ENCODE measurements at places on chromosomes 11 and 22.

DNA sequence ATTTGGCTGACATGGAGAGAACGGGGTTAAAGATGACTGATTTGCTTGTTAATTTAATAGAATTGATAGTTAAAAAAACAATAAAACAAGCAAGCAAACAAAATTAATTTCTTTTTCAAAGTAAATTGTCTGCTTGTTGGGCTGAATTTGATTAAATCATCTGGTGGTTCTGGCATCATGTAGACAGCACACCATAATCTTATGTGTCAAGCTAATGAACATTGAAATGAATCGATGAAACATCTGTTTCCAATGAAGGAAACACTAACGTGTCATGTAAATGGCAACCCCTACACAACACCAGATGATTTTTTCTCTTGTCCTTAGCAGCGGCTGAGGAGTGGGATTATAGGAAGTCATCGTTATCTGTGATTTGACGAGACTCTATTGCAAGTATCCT lies 399.6 kb upstream of the RAG2 start:
- no peak for DNase-seq

GRCh38 chr11:20444535-20444934 lies 57.0 kb downstream of the PRMT3 start:
- no peak for DNase-seq

- DNase-seq, result no peak
These were observed 1.8 kb downstream of the FJX1 start for GRCh38 chr11:35619855-35620640.

DNA sequence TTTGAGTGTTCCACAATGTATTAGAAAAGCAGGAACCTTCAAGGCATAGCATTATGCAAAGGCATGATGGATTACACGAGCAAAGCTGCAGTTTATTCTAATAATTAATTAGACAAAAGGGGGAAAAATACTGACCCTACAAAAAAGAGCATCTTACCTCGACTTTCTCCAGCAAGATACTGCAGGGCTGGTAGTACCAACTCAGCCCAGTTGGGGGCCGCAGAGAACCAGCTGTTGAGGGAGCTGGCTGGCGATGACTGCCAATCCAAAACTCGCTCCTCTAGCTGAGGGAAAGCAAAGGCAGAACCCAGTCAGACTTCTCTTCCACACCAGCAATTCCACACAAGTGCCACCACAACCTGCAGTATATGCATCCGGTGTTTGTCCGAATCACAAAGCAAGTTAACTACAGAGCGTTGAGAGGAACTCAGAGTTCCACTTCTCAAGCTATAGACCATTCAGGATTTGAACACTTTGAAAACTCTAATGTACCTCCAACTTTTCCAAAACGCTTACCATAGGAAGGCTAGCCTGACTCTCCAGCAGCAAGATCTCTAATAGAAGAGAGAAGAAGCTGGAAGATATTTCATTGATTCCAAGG lies 13.7 kb downstream of the NFRKB start:
- DNase-seq, result no peak

GRCh38 chr11:40885250-40885954 lies 574.0 kb downstream of the LRRC4C start:
- DNase-seq, result no peak

DNA sequence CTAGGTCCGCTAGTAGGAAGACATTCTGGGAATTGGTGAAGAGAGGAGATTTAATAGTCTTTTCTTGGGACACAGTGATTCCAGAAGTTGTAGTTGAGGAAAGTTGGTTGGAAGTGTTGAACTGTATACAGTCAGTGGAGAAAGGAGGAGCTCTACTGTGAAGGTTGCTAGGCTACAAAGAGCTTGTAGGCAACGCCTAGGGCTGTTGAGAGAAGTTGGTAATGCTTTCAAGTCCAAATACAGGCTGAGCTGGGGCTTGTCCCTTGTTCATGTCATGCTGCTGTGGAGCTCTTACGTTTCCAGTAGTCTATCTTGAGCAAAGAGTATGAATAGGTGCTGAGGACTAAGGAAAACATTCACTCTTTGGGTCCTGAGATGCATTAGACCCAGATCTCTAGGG lies 1.1 kb downstream of the TBCEL start:
- DNase-seq, result no peak

- DNase-seq, result no peak
These were observed 8.0 kb downstream of the TTC17 start for GRCh38 chr11:43366677-43367076.

- no peak for DNase-seq
These were observed 2.9 kb downstream of the DIXDC1 start for GRCh38 chr11:111939836-111940604.

GRCh38 chr11:66592457-66593302 lies at the start of the genes CCDC87 and CCS:
TSS of gene CCDC87 (minus strand) at chr11:66593063. CDS start at chr11:66593015, 48 bp downstream.
TSS of gene CCS (plus strand) at chr11:66593185. CDS start at chr11:66593262, 77 bp downstream.
- peak; percentile 97 for DNase-seq

DNA sequence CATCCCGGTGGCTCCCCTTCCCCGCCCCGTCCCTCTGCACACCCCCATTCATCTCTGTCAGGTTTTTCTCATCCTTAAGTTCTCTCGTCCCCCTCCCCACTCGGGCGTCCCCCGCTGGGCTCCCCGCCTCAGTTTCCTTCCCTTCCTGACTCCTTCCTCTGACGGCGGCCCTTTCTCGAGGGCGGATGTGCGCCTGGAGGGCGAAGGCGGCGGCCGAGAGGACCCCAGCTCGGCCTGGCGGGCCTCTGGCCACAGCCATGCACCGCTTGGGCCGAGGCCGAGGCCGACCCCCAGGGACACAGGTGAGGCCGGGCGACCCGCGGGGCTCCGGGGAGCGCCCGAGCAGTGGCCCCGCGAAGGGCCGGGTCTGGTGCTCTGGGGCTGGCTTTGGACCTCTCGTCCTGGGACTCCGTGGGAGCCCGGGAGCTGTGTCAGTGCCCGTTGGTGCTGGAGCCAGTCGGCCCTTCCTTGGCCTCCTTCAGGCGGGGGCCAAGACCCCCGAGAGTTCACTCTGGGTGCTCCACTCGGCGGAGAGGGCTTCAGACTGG lies 2.9 kb downstream of the PHLDB1 start:
- DNase-seq, result no peak

DNA sequence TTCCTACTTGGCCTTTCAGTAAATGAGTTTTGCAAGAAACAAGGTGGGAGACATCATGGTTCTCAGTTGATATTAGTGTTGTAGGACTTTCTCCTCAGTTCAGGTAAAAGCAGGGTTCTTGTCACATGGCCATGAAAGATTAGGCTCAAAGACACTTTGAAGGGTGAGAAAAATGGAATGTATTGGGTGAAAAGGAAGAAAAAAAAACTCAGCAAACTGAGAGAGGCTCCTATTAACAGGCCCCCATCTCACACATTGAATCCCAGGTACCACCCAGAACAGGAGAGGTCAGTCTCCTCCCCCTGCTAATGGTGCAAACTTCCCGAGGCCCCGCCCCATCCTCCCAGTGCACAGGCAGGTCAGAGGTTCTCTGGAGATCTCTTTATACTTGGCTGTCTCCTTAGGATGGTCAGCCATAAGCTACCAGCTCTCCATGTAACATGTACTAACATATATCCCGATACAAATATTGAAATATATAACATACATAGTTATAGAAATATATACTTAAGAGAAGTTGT lies 62.2 kb downstream of the MICAL2 start:
- no peak for DNase-seq

DNA sequence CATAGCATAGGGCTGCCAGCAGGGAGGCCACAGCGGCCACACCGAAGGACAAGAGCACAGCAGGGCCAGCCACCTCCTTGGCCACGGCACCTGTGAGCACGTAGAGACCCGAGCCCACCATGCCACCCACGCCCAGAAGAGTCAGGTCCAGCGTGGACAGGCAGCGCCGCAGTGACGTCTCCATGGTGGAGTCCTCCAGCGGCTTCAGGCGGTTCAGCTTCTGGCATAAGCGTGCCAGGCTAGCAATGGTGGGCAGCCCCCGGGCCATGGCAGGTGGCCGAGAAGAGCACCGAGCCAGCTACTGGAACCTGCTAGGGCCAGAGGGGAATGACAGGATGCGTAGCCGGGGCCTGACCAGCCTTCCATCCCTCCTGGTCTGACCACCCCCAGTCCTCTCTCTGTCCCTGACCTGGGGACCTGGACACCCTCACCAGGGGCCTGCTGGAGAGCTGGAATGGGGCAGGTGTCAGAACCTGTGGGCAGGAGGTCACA lies 770 bp downstream of the SLC7A4 start:
- DNase-seq, result no peak

DNA sequence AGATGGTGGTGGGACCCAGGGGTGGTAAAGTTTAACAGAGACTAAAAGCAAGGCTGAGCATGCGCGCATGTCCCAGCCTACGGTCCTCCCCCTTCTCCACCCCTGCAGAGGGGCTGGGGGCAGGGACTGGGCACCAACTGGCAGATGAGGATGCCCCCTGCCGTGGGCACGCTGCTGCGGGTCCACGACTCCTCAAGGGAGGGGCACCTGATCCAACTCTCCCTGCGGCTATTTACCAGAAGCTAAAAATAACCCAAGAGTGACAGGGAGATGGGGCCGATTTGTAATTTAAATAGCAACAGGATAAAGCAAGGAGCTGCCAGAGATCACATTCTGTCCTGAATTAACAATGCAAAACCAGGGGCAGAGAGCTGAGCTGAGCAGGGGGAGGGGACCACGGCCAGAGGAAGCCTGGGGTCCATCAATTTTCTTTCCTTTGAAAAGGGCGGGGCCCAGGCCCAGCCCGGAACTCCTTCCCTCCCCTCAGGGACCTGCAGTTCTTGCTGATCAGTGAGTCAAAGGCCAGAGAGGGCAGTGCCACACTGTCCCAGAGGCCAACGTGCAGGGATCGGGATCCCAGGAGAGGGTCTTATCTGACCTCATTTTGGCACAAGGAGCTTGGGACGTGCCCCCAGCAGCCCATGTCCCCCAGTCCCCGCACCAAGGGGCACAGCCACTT lies 8.1 kb upstream of the DGKZ start:
- DNase-seq, result no peak

- DNase-seq, result no peak
These were observed 473.4 kb downstream of the SOX6 start for GRCh38 chr11:15882876-15883454.

DNA sequence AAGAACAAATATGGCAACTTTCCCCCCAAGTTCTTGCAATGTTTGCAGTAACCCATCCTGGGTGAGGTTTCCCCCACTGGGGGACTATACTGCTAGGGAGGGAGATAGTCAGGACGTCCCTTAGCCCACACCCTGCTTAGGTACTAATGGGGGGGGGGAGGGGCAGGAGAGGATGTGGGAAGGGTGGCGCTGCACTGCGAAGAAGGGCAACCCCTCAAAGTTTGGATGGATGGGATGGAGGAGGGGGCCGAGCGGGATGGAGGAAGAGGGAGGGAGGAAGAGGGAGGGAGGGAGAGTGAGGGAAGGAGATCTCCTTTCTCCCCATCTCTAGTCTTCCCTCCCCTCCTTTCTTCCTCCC lies 100.6 kb upstream of the HSD17B12 start:
- no peak for DNase-seq

GRCh38 chr11:130600616-130601015 lies 152.2 kb downstream of the ADAMTS15 start:
- no peak for DNase-seq

- no peak for DNase-seq
These were observed 1.0 kb downstream of the CTSD start for GRCh38 chr11:1762537-1763302.

DNA sequence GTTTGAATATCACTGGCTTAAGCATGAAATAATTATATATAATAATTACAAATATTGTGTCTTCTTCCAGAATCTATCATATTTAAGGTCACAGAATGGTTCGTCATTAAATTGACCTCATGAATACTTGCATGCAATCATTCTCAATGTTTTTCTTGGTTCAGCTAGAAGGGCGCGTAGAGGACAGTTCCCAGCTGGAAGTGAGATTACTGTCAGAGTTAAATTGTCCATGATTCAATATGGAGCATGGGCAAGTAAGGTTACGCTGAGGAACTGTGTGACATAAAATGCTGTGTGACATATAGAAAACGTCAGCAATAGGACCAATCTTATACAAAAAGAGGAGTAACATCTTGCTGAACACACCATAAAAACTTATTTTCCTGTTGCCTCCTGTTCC lies 2423.5 kb upstream of the RAG2 start:
- DNase-seq, result no peak

DNA sequence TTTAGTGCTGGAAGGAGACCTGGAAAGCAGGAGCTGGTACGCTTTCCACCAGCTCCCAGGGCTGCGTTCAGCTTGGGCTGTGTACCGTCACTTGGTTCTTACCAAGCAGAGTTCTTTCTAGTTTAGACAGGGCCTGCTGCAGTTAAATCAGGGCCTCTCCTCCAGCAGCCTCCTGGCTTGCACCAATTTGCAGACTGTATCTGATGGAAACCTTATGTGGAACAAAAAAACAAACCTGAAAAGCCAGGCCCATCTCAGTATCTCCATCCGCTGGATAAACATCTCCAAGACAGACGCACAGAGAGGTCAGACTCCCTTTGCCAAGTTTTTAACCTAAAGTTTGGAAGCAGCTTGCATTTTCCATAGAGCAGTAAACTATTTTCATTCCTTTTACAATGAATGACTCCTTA lies 288.6 kb upstream of the SORL1-AS1 start:
- no peak for DNase-seq

DNA sequence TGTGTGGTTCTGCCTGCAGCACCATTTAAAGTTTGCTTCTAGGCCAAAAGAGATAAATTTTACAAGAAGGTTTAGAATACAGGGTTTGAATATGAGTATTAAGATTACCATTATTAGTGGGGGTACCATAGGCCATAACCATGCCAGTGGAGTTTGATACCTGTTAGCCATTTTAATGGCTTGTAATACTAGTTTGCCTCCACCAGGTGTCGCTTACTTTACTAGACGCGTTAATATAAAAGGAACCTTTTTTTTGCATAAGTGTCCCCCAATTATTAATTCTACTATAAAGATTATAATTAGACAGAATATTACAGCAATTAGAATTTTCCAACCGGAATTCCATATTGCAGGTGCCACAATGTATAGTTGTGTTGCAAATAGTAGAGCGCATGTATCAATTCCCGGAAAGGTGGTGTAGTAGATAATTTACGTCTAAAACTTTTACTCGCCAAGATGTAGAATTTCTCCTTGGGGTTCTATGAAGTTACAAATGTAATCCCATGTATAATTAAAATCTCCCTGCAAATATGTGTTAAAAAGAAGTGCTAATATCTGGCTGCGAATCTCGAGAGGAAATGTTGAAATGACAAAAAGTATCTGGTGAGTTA lies 16.1 kb downstream of the MS4A6E start:
- DNase-seq, result no peak

DNA sequence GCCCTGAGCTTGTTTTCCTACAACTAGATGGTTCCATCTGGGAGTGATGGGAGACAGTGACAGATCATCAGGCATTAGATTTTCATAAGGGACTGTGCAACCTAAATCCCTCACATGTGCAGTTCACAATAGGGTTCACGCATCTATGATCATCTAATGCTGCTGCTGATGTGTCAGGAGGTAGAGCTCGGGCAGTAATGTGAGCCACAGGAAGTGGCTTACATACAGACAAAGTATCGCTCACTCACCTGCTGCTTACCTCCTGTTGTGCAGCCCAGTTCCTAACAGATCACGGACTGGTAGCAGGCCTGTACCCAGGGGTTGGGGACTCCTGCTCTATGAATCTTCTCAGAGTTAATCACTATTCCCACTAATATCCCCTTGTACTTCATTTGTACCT lies 12.4 kb downstream of the AAMDC start:
- DNase-seq, result no peak

GRCh38 chr11:12108875-12109453 lies 1.4 kb upstream of the MICAL2 start:
- no peak for DNase-seq
